Jurkat, Clone E6-1 (cell line): ENCODE measurements at places on chromosomes 7 and 10.

- DNase-seq: no peak
Observed at GRCh38 chr7:5625938-5626337, 155.5 kb downstream of the RNF216 start.

GRCh38 chr10:12193193-12193592, 2.5 kb downstream of the NUDT5 start:
- DNase-seq: no peak

- DNase-seq: no peak
Observed at GRCh38 chr10:9921544-9921943, 1096.1 kb upstream of the CELF2 start.

DNA sequence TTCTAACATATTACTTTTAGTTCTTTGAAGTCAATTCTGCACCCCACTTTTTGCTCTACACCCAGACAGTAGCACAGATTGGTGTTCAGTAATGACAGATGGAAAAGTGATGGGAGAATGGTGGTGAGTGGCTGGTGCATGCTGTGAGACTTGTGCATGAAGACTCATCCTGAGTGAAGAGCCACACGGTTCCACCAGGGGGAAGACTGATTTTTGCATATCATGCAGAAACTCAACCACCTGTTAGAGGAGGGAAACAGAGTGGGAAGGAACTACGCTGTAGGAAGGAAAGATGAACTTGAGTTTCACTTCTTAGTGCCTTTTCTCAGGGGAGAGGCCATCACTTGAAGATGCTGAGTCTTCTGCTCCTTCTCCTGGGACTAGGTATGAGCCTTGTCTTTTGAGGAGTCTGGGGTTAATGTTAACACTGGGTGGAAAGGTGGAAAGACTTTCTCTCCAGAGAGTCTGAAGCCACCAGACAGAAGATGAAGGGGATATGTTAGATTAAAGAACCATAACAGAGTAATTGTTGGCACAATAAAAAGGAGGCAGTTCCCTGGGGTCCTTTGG, 9.3 kb upstream of the PRSS1 start:
- DNase-seq: peak; percentile 54

GRCh38 chr7:1062296-1063294, 18.2 kb downstream of the GPR146 start:
- no peak for DNase-seq

DNA sequence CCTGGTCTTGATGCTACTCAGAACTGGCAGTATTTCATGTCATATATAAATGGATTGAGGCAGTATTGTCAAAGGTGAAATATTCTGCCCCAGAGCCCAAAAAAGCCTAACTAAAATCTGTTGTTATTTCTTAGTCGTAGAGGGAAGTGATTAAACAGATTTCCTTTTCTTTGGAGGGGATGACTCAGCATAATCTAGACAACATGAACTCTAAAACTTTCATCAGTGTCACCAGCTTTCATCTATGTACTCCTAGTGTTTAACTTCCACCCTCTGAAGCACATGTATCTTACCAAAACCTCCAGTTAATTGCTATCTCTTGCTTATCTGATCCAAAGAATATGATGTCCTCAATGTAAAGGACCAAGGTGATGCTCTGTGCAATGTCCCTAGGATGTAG, 97.1 kb upstream of the ARID5B start:
- no peak for DNase-seq

DNA sequence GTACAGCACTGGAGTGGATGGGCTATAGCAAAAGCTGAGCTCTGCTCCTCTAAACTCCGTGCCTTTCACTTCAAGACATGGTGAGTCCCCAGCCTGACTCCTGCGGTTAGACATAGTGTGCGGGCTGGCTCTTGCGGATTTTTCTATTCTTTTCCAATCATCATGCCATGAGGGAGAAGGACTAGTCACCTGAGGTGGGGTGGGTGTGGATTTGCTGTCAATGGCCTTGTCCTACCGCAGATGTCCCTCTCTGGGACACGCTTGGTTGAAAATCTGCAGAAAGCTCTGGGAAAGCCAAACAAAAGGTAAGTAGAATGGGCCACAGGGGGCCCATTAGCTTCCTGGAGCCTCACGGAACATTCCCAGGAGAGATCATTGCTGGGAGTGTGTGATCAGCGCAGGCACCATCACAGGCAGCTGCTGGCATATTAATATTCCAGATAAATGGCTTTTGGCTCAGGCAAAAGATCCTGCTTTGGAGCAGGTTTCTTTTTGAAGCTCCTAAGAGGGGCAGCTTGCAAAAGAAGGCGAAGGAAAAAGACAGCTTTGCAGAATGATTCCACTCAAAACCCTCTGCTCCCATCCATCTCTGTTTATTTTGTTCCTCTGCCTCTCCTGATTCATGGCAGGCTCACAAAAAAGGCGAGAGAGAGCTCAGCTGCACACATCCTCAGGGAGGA, 509.0 kb upstream of the ZMIZ1 start:
- no peak for DNase-seq
